ENCODE measurements at places on chromosomes 1 and 21. TPM values are rescaled to one million over a fixed set of nuclear protein-coding genes. Genes with fewer than 3 reads are reported as not detected.

Gene SLC45A1
- 3.3 TPM for polyA plus RNA-seq

Gene GLIS1
- 0.61 TPM for polyA plus RNA-seq

Gene SLC22A15
- polyA plus RNA-seq = 5.7 TPM

Gene DCLRE1B
- polyA plus RNA-seq = 6.5 TPM

Gene SPRR1A
- polyA plus RNA-seq = not detected

Gene ITLN1
- polyA plus RNA-seq = not detected

Gene ZNF648
- polyA plus RNA-seq = not detected
